ENCODE measurements at places on chromosomes 4 and X. TPM values are rescaled to one million over a fixed set of nuclear protein-coding genes. Genes with fewer than 3 reads are reported as not detected.

Gene EDA2R
- 2.9 TPM for total RNA-seq

Gene SHROOM2
- total RNA-seq, result not detected

Gene MED28
- 58.4 TPM for total RNA-seq

Gene LRCH2
- total RNA-seq, result not detected

GRCh38 chr4:151887816-151888180 is 127.0 kb upstream of the GATB start:
- DNase-seq, result no peak

- no peak for DNase-seq
These were observed 28.6 kb downstream of the MAGEB1 start for GRCh38 chrX:30275498-30275897.

- DNase-seq, result no peak
These were observed 7.7 kb downstream of the FGG start for GRCh38 chr4:154604696-154605200.

DNA sequence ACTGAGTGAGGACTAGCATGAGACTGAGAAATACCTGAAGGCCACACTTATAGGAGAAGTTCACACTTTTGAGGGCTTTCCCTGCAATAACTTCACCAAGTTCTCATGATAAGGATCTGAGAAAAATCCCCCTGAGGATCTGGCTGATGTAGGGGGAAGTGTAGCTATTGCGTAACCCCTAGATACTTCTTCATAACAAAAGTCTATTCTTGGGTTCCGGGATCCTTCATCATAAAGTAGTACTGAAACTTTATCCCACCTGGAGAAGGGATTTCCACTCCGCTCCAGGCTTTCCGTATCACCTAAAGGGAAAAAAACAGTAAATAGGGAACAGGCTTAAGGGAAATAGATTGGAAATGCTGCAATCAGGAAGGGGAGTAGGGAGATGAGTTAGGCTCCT is 13.3 kb downstream of the USP27X start:
- no peak for DNase-seq

- no peak for DNase-seq
These were observed 56.3 kb upstream of the HPSE start for GRCh38 chr4:83390944-83391343.

- DNase-seq, result no peak
These were observed 182.1 kb upstream of the TET2 start for GRCh38 chr4:104964410-104965175.

GRCh38 chr4:120667102-120667501 is 255.4 kb downstream of the PRDM5 start:
- DNase-seq, result no peak

- DNase-seq, result no peak
These were observed 1495.1 kb downstream of the C4orf33 start for GRCh38 chr4:130591091-130591490.

GRCh38 chr4:7831330-7831729 is 108.3 kb downstream of the AFAP1 start:
- no peak for DNase-seq

GRCh38 chr4:13539619-13540445 is 4.5 kb downstream of the NKX3-2 start:
- DNase-seq, result no peak

DNA sequence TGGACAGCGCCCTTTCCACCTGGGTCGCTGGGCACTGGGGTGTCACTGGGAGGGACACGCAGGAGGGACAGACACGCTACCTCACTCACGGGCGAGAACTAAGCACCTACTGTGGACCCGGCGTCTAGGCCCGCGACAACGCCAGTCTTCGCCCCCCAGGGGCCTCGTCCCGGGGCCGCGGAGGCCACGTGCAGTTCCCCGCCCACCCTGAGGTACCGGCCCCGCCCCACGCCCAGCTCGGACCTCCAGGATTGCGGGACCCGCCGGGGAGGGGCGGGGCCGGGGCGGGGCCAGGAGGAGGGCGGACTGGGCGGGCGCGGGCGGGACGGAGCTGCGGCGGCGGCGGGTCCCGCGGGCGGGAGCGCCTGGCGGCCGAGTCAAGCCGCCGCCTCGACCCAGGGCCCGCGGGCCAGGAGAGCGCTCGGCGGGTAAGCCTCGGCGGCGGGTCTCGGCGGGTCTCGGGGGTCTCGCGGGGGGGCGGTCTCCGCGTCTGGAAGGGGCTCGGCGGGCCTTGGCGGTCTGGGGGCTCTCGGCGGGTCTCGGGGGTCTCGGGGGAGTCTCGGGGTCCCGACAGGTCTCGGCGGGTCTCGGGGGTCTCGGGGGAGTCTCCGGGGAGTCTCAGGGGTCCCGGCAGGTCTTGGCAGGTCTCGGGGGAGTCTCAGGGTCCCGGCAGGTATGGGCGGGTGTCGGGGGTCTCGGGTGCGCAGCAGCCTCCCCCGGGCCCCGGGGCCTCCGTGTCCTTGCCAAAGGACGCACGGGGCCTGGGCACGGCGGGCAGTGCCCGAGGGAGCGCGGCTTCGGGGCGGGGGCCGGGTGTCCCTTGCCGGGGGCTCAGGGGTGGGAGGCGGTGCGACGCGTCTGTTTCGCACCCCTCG is at the start of gene SH3BP2:
Gene SH3BP2 (plus strand): TSS at position 375 of the 875 bp plus-strand sequence. CDS start 27,533 bp downstream, outside the sequence.
- DNase-seq, result peak; percentile 57

DNA sequence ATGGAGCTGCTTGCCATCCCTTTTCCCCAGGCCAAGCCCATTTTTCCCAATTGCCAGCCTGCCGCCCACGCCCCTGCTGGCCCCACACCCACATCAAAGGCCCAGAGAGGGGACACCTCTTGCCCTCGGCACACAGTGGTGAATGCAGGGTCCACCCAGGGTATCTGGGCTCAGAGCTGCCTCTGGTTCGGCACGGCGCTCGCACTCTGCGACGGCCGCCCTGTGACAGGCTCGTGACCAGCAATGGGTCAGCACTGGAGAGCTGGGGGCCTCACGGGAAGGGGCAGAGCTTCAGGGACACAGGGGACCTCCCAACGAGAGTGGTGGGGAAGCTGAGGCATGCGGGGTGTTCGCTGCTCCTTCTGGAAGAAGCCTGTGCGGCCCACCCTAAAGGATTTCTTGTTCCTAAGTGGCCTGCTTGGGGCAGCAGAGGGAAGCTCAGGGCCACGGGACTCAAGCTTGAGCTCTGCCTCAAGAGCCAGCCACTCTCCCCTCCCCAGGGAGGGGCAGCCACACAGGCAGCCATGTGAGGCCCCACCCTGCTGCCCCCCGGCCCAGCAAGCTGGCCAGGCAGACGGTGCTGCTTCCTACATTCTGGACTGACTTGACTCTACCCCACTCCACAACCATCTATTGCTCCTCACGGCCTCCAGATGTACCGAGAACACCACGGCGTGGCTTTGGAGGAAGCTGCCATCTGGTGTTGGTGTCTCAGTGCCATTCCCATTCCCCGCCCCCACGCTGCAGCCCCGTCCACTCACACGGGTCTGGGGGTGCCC is 73.7 kb downstream of the ABLIM2 start:
- DNase-seq, result no peak

DNA sequence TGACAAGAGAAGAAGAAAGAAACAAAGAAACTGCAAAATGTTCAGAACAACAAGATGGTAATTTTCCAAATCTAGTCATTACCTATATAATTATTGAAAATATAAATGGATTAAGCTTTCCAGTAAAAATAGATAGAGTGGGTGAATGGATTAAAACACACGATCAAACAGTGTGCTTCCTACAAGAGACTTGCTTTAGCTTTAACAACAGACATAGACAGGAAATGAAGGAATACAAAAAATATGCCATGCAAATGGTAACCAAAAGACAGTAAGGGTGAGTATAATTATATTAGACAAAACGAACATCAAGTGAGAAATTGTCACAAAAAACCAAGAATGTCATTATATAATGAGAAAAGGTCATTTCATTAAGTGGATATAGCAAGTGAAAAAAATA is 842.8 kb downstream of the CCSER1 start:
- no peak for DNase-seq

DNA sequence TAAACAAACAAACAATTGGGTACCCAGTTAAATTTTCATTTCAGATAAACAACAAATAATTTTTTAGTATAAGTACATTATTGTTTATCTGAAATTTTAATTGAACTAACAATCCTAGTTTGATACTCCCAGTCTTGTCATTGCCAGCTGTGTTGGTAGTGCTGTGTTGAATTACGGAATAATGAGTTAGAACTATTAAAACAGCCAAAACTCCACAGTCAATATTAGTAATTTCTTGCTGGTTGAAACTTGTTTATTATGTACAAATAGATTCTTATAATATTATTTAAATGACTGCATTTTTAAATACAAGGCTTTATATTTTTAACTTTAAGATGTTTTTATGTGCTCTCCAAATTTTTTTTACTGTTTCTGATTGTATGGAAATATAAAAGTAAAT is 2.9 kb downstream of the CXCL8 start:
- no peak for DNase-seq

Measured in activated CD8-positive, alpha-beta T cell treated with anti-CD3 and anti-CD28 coated beads, Interleukin-2, amount 10 ng/mL, durations not matched to agents 7 days and 5 days (primary cell).